Breast epithelium (tissue), 4 donors: ENCODE measurements at places on chromosomes 6 and 20.

DNA sequence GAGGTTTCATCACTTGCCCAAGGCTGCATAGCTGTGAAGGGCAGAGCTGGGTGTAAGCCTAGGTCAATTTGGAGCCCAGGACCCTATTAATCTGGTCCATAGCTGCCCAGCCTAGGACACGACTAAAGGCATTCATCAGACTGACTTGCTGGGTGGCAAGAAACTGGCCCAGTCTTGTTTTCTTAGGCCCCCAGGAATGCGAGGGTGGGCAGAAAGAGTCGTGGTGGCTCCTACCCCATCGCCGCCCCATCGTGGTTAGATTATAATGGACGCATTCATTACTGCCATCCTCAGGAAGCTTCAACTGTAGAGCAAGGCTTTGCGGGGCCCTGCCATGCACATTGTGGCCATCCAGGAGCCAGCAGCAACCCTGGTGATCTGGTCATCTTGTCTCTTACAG, 16.1 kb downstream of the DYNLRB1 start:
- no peak for DNase-seq
- H3K27ac ChIP-seq: no peak overlapping the region
- no peaks in the 10 kb centered on the region for H3K4me1 ChIP-seq

GRCh38 chr20:51543422-51543788, 886 bp upstream of the NFATC2 start:
- H3K27ac ChIP-seq: no peak overlapping the region
- H3K4me1 ChIP-seq: peaks cover 10% of the 10 kb centered on the region
- no peak for DNase-seq
- no peak overlapping the region for H3K4me3 ChIP-seq
- H3K27me3 ChIP-seq: no peaks in the 10 kb centered on the region

DNA sequence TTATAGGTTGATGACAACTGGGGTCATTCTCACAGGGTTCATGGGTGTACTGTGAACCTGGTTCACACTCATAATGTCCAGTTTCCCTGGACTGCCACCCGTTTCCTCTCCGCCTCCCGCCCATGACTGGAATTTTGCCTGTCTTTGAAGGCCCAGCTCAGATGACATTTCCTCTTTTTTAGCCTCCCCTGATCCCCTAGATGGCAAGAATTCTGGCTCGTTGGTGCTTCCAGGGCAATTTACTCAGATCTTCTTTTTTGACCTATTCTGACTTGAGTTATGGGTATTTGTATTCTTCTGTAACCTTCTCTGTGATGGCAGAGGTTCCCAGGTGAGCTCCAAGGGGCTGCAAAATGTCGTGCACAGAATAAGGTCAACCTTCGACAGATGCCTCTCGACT, 5.7 kb upstream of the CITED2 start:
- DNase-seq: no peak
- no peaks in the 10 kb centered on the region for H3K27me3 ChIP-seq
- H3K4me3 ChIP-seq: no peak overlapping the region
- H3K4me1 ChIP-seq: no peaks in the 10 kb centered on the region
- no peak overlapping the region for H3K27ac ChIP-seq

DNA sequence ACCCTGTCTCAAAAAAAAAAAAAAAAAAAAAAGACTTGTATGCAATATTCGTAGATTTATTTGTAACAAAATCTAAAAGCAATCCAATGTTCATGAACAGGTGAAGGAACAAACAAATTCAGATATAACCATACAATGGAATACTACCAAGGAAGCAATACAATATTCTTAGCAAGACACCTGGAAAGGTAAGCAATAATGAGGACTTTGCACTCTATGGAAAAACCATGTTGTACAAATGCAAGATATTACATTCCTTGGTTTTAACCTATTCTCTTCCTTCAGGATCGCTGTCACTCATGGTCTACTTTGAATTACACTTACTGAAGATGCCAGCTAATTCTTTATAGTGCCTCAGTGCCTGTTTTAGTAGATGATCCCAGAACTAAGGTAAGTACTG, 14.7 kb upstream of the ADGRF1 start:
- no peaks in the 10 kb centered on the region for H3K36me3 ChIP-seq
- no peaks in the 10 kb centered on the region for H3K4me1 ChIP-seq
- H3K27me3 ChIP-seq: no peaks in the 10 kb centered on the region
- no peak overlapping the region for H3K27ac ChIP-seq
- no peak for DNase-seq

DNA sequence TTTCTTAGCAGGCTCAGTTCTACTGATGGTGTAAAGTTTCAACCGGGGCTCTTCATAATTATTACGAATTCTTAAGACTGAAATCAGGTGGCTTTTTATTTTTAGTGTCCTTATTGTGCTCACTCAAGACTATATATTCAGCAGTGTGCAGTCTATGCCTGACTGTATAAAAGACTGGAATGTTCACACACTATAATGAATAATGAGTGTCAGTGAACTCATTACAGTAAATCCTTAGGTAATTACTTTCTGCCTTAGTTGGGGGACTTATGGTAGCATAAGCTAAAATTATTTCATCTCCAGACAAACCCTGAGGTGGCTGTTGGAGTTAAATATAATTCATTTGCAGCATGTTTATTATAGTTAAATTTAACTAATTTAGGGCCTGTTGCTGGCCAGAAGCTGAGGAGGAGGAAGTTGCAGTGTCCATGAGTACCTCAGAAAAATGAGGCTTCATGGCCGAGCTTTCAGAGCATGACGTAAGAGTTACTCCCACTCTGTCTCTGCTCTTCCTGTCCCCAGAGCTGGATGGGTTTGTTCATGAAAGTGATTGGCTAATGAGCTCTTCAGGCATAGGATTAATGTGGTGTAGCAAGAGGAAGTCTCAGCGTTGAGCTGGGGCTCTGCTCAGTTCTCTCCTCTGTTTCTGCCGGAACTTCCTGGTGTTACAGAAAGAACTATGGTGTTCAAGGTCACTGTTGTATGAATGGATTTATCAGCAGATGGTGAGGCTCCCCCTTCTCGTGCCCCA, 335.7 kb downstream of the NRN1 start:
- H3K4me1 ChIP-seq: no peaks in the 10 kb centered on the region
- H3K27me3 ChIP-seq: no peaks in the 10 kb centered on the region
- H3K36me3 ChIP-seq: no peaks in the 10 kb centered on the region
- H3K27ac ChIP-seq: no peak overlapping the region
- DNase-seq: no peak
- no peak overlapping the region for H3K4me3 ChIP-seq

GRCh38 chr20:10007747-10008146, 27.0 kb upstream of the ANKEF1 start:
- no peaks in the 10 kb centered on the region for H3K36me3 ChIP-seq
- no peaks in the 10 kb centered on the region for H3K27me3 ChIP-seq
- DNase-seq: no peak
- H3K4me3 ChIP-seq: no peak overlapping the region
- no peaks in the 10 kb centered on the region for H3K4me1 ChIP-seq
